ENCODE measurements at places on chromosomes 5 and 9.

DNA sequence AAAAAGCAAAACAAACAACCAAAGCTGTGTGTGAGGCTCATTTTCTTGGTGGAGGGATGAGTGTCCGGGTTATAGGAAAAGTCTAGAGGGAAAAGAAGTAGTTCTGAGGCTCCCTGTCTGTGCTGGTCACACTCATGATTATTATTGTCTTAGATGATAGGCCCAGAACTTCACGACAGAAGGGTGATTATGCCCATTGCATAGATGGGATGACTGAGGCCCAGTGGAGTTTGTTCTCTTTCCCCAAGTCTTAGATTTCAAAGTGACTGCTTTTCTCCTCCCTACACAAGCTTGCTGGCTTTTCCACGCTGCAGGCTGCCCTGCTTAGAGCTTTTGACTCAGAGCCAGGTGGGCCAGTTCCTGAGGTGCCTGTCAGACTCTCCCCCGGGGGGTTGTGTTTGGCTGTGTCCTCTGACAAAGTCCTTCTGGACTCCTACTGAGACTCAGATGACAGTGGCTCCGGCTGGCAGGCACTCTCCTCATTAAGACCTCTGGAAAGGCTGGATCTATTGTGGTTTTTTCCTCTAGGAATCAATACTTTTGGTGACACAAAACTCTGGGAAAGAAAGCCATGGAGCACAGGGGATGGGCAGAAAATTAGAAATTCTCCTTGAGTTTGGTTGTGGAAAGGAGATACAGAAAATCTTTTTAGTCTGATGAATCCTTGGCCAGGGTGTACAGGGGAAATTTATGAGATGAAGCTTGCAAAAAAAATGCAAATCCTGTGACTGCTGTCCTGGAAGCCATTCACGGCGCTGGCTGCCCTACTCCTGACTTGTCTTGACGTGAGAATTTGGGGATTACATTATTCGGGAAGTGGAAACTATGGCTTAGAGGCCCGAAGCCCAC, 120.9 kb downstream of the NSG2 start:
- peak; percentile 76 for DNase-seq

DNA sequence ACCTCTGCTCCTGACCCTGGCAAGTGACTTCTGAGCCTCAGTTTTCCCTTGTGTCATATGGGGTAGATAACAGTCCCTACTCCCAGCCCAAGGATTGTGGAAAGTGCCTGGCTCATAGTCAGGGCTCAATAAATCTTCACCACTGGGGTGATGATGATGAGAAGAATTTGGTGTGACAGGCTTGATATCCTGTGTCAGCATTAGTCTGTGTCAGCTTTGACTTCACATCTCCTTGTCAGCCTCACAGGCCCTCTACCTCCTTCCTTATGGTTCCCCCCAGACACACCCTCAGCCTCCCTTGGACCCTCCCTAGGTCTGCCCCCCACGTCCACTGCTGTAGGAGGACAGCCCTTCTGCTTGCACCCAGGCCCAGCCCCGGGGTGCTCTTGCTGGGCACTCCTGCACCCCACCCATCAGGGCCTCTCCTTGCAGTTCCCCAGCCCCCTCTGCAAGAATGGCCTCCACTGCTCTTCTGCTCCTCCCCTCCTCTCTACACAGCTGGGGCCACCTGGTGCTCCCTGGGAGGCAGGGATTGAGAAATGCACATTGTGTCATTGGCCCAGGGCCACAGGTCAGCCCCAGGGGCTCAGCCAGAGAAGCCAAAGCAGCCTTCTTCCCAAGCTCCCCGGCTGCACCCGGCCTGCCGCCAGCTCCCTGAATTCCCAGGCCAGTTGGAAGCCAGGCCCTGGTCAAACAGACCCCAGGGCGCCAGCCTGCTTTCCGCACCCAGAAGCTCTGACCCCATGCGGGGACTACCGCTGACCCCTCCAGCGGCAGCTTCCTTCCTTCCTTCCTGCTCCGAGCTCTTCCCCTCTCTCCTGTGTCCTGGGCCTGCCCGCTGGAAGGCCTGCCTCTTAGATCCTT, 7.7 kb downstream of the FGFR4 start:
- DNase-seq = no peak

DNA sequence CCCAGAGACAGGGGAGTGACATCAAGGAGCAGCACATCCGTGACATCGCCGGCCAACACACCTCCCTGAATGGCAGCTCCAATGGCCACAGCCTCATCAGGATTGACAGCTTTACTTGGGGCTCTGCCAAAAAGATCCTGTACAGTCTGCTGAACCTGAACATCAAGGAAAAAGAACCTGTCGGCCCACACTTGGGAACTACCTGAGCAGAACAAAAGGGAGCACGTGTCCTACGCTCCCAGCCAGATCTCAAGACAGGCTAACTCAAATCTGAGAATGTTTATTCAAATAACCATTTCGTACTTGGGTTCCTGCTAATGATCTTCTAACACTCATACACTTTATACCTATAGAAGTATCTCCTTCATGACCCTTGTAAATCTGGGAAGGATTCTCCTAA, 15.3 kb downstream of the HSPA9 start:
- no peak for DNase-seq

DNA sequence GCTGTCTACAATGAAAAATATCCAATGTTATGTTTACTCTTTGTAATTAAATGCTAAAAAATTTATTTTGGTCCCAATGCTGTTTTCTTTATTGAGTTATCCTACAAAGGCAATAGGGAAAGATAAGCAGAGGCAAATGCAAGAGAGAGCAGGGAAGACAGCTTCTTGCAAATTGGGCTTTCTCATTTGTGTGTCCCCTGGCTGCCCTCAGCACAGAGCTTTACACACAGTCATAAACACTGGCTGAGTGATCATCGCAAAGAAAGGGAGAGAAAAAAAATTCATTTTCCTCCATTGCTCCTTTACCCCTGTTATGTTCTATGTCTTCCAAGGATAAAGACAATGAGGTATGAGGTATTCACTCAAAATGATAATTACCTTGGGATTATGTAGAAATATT, 2.3 kb upstream of the TSSK1B start:
- no peak for DNase-seq

- DNase-seq = peak; percentile 88
These were observed 2.5 kb upstream of the MSMP start for GRCh38 chr9:35756275-35757225.

GRCh38 chr5:139501381-139501780, 18.8 kb upstream of the STING1 start:
- DNase-seq = no peak
